ENCODE measurements at places on chromosomes 4 and X. TPM values are rescaled to one million over a fixed set of nuclear protein-coding genes. Genes with fewer than 3 reads are reported as not detected.

The MSX1 gene
- 4.3 TPM for total RNA-seq

The TACR3 gene
- not detected for total RNA-seq

The RIBC1 gene
- total RNA-seq = 0.32 TPM

DNA sequence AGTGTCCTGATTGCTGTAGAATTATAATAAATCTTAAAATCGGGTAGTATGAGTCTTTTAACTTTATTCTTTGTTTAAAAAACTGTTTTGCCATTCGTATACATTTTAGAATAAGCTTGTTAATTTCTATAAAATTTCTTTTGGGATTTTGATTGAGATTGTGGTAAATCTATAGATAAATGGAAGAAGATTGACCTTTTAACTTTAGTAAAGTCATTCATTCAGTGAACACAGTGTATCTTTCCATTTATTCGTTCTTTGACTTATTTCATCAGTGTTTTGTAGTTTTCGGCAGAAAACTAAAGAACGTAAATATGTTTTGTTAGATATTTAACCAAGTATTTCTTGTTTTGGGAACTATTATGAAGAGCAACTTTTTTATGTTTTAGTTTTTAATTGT, 38.9 kb downstream of the DRD5 start:
- DNase-seq = no peak

Measured in fibroblast of villous mesenchyme (primary cell).